Activated naive CD4-positive, alpha-beta T cell treated with anti-CD3 and anti-CD28 coated beads, Interleukin-2, amount 50 U/mL, for 72 hours (primary cell): ENCODE measurements at places on chromosomes 1 and 21. TPM values are rescaled to one million over a fixed set of nuclear protein-coding genes. Genes with fewer than 3 reads are reported as not detected.

MIER1 gene
- total RNA-seq = 51.1 TPM

DIO1 gene
- not detected for total RNA-seq

DDAH1 gene
- total RNA-seq = not detected

PTPN7 gene
- total RNA-seq = 198 TPM

FABP3 gene
- total RNA-seq = not detected

PGLYRP3 gene
- total RNA-seq = not detected

EPS15 gene
- total RNA-seq = 56.4 TPM

EFNA4 gene
- total RNA-seq = 9.5 TPM

SLAMF9 gene
- not detected for total RNA-seq

CBR3 gene
- 23.2 TPM for total RNA-seq

CATSPERE gene
- total RNA-seq = 0.50 TPM

- no peak for DNase-seq
These were observed 63.4 kb downstream of the OPTC start for GRCh38 chr1:203557390-203557789.

GRCh38 chr21:16741141-16741665 lies 771.6 kb upstream of the CXADR start:
- DNase-seq = no peak

DNA sequence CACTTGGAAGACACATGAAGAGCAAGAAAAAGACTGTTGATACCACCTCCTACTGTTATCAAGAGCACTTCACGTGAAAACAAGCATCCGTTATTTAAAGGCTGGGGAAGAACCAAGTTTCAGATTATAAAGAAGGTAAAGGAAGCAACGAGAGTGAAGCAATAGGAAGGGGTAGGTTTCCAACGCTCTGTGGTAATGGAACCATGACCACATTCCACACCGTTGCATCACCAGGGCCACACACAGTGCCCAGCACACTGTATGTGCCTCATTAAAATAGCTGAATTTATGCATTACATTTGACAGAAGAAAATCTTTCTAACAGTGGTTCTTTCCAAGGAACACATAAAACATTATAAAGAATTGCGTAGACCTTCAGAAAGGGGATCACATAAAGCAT lies 435.8 kb downstream of the MRPL39 start:
- no peak for DNase-seq

DNA sequence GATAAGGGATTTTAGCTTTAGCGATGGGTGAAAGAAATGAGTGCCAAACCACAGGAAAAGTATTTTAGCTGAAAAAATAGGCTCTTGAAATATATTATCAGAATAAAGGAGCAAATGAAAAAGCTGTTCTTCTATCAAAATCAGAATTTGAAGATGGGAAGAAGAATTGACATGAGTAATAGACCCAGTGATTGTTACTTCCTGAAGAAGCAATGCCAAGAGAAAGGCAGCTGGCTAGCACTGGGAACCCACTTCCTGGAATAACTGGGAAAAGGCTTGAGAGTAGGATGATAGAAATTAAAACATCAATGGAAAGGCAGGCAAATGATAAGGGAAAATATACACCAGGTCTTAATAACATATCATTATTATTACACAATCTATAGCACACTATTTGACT lies 29.9 kb upstream of the LYPLAL1 start:
- no peak for DNase-seq

GRCh38 chr1:58885998-58886397 lies 102.2 kb upstream of the JUN start:
- no peak for DNase-seq

GRCh38 chr1:221510793-221511503 lies 230.9 kb downstream of the DUSP10 start:
- no peak for DNase-seq

- DNase-seq = no peak
These were observed 103.0 kb downstream of the SSBP3 start for GRCh38 chr1:54302951-54303843.

DNA sequence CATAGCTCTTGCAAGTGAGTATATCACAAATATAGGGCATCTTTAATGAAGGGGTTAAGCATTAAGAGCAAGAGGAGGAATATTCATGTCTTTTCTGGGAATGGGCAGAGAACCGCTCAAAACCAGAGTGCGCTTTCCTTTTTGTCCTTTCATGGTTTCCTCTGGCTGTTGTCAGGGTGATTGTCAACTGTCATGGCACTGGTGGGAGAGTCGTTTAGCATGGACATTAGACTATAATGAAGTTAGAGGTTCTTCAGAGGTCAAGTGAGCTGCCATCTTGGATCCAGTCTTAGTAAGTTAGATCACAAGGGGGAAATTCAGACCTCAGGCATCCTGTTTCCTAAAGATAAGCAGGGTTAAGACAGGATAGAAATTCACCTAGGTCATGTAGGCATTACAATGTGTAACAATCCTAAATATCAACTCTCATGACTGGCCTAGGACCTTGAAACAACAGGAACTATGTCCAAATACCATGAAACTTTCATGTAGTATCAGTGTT lies 12.1 kb upstream of the COA6 start:
- no peak for DNase-seq

- DNase-seq = peak; percentile 12
These were observed 166.6 kb downstream of the DYRK1A start for GRCh38 chr21:37532868-37533780.

DNA sequence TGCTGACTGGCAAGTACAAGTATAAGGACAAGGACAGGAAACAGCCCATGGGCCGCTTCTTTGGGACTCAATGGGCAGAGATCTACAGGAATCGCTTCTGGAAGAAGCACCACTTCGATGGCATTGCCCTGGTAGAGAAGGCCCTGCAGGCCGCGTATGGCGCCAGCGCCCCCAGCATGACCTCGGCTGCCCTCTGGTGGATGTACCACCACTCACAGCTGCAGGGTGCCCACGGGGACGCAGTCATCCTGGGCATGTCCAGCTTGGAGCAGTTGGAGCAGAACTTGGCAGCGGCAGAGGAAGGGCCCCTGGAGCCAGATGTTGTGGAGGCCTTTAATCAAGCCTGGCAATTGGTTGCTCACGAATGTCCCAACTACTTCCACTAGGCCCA lies 32.0 kb downstream of the SLC16A1 start:
- DNase-seq = no peak

DNA sequence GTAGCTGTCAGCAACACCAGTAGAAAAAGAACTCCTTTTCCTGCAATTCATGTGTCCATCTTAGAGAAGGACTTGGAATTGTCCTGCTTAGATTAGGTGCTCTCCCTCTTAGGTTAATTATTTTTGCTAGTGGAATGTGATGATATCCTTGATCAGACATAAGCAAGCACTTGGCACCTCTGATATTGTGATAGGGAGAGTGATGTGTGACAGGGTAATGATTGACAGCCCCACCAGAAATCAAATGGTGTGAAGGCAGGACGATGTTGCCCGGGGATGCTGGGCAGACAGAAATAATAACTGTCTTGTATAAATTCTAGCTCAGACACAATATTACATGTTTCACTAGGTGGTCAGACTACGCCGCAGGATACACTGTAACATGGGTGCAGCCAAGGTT lies 4.4 kb downstream of the TYW3 start:
- DNase-seq = no peak

- no peak for DNase-seq
These were observed 11.1 kb downstream of the CHAF1B start for GRCh38 chr21:36396325-36396724.

GRCh38 chr1:208841436-208841835 lies 597.3 kb upstream of the PLXNA2 start:
- no peak for DNase-seq

DNA sequence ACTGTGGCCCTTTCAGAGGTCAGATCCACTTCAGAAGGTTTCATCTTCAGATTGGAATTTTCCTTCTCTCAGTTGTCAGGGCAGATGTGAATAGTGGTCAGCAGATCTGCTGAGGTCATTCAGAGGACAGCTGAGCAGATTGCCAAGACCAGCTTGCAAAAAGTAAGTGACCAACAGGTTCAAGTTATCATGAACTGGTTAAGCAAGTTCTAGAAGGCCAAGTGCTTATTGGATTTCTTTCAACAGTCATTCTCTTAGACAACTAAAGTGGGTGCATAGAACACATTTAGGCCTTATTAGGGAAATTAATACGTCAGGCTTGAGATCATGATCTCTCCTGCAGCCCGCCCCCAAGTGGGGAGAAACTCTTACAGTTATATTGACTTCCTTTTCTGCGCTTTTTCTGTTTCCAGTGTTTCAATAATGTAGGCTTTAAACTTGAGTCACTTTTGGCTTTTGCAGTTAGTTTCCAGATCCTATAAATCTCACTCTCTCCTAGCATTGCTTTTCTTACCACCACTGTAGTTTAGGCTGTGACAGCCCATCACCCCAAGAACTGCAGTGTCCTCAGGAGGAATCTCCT lies 96.4 kb downstream of the C1orf21 start:
- no peak for DNase-seq

DNA sequence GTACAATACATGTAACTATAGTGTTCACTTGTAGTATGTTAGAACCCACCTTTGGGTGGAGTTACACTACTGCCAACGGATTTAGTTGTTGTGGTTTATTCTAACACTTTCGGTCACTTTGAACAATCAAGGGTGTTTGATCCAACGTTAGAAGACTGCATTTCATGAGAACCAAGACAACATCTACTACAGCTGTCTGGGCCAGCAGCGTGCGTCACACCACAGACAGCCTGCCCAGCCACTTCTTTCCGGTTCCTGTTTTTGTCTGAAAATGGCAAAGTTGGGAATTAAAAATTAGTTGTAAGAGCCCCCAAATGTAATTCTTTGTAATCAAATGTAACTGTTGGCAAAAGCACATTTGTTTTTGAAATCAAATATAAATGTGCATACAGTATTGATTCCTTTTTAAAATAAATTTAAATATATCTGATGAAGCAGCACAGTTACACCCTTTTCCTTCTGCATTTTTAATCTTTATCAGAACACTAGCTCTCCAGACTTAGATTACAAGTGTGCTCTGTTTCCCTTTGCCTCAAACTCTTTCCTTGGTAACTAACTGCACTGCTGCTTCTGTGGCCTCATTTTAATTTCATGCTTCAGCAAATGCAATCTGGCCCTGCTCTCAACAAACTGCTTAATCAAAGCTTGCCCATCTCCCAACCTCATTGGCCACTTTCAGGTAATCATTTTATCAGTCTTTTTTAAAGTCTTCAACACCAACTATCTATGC lies 86.6 kb upstream of the DPH5 start:
- peak; percentile 35 for DNase-seq

DNA sequence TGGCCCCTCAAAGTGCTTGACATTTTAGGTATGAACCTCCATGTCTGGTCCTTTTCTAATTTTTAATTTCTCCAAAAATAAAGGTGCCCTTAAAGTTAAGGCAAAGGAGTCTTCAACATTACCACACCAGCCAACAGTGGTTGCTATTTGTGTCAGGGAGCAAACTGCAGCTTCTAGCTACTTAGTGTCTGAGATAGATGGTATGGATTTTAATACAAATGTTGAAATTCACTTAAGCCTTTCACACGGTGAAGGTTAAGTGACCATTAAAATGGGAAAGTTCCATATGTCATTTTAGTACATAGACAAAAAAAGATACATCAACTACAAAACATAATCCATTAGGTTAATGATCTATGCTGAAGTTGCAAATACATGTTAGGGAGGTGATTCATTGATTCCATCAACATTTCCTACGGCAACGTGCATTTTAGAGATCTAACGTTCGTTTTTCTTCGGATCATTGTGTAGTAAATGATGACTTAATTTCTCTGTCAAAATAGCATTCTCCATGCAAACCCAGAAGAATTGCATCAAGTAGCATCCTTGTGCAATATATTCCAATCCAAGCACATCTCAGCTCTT lies 48.2 kb upstream of the RGS21 start:
- no peak for DNase-seq

DNA sequence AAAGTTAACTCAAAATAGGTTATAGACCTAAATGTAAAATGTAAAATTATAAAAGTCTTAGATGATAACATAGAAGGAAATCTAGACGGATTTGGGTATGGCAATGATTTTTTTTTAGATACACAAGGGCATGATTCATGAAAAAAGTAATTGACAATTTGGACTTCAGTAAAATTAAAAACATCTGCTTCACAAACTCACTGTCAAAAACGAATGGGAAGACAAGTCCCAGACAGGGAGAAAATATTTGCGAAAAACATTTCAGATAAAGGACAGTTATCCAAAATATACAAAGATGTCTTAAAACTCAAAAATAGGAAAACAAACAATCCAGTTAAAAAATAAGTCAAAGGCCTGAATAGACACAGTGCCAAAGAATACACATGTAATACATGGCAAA lies 9.7 kb upstream of the PTGS2 start:
- no peak for DNase-seq

DNA sequence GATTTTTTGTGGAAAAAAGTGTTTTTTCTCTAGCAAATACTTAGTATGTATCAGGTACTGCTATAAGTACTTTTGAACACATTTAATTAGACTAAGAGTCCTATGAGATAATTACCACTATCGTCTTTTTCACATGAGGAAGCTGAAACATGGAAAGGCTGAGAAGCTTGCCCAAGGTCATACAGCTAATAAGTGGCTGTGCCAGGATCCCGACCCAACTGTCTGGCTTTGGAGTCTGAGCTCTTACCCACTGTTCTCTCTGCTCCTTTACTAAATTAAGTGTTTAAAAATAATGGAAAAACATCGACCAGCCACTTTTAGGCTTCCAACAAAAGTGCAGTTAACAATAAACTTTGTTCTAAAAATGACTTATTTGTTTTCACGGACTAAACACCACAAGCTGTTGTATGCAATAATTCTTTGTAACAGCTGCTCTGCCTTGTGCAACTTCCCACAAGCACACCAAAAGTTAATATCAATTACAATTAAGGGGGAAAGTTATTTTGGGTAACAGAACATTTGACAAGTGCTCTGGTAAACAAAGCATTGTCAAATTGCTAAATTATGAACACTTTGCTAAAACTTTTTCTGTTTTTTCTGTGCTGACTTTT lies 75.7 kb downstream of the CRB1 start:
- DNase-seq = no peak

- DNase-seq = no peak
These were observed 17.0 kb downstream of the TNFRSF25 start for GRCh38 chr1:6448749-6449631.

GRCh38 chr1:209059981-209060380 lies 523.5 kb upstream of the CAMK1G start:
- DNase-seq = no peak

DNA sequence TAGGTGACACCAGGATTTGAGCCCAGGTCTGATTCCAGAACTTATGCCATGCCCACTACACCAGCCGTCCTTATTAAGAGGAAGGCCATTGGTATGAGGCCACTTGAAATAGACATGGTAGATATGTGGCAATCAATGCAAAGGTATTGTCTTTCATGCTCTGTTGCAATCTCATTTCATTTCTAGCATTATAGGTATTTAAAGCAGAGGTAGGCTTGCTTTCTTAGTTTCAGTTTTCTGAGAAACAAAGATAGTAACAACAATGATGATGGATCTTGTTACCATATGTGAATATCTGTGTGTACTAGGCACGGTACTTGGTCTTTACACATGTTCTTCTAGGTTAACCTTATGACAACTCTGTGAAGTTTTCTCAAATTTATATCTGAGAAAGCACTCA lies 113.1 kb downstream of the FGGY start:
- DNase-seq = no peak

DNA sequence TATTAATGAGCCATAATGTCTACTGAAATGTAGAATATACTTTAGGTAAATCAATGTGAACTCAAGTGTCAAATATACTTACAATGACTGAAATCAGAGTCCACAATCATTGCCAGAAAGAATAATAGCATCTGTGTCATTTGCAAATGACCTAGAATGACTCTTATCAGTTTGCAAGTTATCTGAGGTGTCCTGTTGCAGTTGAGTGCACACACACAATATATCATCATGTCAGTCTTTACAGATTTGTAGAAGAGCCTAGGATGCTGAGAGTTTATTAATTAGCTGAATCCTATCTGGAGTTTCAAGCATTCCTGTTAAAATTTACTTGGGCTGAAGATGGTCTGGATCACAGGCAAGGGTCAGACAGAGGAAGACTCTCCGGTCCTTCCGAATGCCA lies 324.0 kb upstream of the GREM2 start:
- no peak for DNase-seq
